ENCODE measurements at places on chromosomes 2 and 18. TPM values are rescaled to one million over a fixed set of nuclear protein-coding genes. Genes with fewer than 3 reads are reported as not detected.

GRCh38 chr18:68944330-68944729 lies 146.4 kb downstream of the CCDC102B start:
- DNase-seq = no peak

DNA sequence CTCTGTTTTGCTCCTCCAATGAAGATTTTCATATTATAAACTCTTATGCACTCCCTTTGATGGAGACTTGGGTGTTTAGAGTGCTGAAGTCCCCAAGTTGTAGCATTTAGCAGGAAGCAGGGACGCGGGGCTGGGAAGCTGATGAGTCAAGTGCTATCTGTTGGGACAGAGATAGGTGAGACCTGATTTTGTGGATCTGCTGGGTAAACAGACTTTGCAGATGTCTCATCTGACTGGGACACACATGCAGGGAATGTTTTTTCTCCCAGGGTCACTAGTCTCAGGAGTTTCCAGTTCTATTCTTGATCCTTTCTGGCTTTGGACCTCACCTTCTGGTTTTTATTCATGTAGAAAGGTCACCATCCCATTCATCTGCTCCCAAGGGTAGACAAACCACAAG lies 79.7 kb upstream of the ACAA2 start:
- no peak for DNase-seq

The CRYBA2 gene
- not detected for total RNA-seq

DNA sequence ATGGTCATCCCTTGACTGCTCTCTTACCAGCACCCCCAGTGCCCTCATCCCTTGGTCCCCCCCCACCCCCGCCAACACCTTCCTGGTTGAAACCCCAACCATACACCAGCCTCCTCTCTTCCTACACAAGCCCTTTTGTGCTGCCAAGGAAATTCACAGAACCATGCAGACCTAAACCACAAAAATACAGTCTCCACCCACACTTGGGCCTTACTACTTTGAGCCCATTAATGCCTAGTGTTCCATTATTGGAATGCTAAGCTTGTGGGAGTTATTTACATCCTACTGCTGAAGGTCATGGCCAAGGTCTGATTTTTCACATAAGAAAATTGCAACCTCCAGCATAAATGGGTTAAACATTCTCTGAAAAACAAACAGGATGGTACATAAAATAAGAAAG lies 4.1 kb upstream of the CRACDL start:
- no peak for DNase-seq

The RBM43 gene
- total RNA-seq = 3.3 TPM

DNA sequence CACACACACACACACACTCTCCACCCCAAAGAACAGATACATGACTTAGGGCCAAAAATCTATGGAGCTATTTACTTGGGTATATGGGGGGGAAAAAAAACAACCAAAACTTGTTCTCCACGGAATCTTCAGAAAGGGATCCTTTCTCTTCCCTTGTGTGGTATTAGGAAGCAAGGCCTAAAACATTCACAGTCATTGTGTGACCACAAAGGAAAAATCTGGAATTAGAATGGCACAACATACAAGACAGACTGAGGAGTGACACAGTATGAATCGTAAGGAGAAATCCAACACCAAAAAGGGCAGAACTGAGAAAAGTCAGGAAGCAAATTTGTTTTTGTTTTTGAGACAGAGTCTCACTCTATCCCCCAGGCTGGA lies 70.3 kb downstream of the ASXL2 start:
- no peak for DNase-seq

The LHCGR gene
- not detected for total RNA-seq
